ENCODE measurements at places on chromosomes 2 and 18. TPM values are rescaled to one million over a fixed set of nuclear protein-coding genes. Genes with fewer than 3 reads are reported as not detected.

The UGT1A5 gene
- total RNA-seq: not detected

The CTLA4 gene
- total RNA-seq: not detected

The SPATA3 gene
- not detected for total RNA-seq

The TUBB8B gene
- total RNA-seq: not detected

The ONECUT2 gene
- 0.02 TPM for total RNA-seq

The UGT1A10 gene
- not detected for total RNA-seq

The SEH1L gene
- 22.7 TPM for total RNA-seq

The IL1RL2 gene
- total RNA-seq: 0.69 TPM

The CCDC85A gene
- 1.8 TPM for total RNA-seq

The CLEC4F gene
- total RNA-seq: 0.44 TPM

The MALL gene
- 7.7 TPM for total RNA-seq

The FAP gene
- 7.5 TPM for total RNA-seq

The TFCP2L1 gene
- total RNA-seq: 1.8 TPM
